ENCODE measurements at places on chromosomes 12 and 14.

- DNase-seq, result no peak
These were observed 62.7 kb upstream of the PELI2 start for GRCh38 chr14:56055511-56055910.

GRCh38 chr12:22257100-22257499, 77.4 kb downstream of the ST8SIA1 start:
- DNase-seq, result no peak

DNA sequence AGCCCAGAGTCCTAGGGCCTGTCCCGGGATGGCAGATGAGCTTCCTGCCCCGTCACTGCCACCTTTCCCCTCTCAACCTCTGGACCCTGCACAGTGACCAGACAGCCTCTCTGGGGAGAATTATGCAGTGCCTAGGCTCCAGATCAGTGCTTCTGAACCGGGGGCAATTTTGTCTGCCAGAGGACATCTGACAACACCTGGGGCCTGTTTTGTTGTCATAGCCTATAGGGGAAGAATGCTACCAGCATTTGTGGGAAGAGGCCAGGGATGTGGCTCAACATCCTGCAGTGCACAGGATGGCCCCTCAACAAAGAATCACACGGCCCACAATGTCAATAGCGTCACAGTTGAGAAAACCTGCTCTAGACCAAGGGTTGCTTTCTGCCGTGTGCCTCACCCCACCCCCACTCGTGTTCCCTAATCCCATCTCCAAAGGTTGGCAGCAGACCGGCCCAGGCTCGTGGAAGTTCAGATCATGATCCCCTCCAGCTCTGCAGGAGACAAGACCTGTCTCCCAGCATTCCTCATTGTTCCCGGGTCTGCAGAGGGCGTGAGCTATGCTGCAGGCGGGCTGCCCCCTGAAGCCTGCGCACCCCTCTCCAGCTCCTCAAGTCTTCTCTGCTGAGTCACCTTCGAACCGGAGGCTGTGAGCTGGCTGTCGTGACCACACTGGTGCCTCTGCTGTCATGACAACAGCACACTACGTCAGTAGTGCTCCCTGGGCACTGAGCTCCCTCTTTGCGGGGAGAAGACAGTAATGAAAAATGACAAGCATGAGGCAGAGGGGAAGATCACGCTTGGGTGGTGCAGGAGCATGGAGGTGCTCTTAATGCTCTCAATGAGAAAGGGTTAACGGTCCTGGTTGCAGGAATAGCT, 2.0 kb upstream of the GAPDH start:
- DNase-seq, result peak; percentile 62

- DNase-seq, result no peak
These were observed 590 bp upstream of the CEBPE start for GRCh38 chr14:23119363-23120327.

GRCh38 chr14:77556946-77557345, 58.3 kb upstream of the ISM2 start:
- DNase-seq, result no peak

- no peak for DNase-seq
These were observed 197.0 kb upstream of the AMIGO2 start for GRCh38 chr12:47276621-47277309.

DNA sequence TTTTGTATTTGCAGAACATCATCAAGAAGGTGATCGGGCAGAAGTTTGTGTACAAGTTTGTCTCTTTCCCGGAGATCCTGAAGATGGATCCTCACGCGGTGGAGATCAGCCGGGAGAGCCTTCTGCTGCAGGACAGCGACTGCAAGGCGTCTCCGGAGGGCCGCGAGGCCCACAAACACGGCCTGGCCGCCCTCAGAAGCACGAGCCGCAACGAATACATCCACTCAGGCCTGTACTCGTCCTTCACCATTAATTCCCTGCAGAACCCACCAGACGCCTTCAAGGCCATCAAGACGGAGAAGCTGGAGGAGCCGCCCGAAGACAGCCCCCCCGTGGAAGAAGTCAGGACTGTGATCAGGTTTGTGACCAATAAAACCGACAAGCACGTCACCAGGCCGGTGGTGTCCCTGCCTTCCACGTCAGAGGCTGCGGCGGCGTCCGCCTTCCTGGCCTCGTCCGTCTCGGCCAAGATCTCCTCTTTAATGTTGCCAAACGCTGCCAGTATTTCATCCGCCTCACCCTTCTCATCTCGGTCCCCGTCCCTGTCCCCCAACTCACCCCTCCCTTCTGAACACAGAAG, 52.8 kb downstream of the ELK3 start:
- DNase-seq, result no peak

- no peak for DNase-seq
These were observed 55.9 kb downstream of the TMCC3 start for GRCh38 chr12:94594443-94594825.

DNA sequence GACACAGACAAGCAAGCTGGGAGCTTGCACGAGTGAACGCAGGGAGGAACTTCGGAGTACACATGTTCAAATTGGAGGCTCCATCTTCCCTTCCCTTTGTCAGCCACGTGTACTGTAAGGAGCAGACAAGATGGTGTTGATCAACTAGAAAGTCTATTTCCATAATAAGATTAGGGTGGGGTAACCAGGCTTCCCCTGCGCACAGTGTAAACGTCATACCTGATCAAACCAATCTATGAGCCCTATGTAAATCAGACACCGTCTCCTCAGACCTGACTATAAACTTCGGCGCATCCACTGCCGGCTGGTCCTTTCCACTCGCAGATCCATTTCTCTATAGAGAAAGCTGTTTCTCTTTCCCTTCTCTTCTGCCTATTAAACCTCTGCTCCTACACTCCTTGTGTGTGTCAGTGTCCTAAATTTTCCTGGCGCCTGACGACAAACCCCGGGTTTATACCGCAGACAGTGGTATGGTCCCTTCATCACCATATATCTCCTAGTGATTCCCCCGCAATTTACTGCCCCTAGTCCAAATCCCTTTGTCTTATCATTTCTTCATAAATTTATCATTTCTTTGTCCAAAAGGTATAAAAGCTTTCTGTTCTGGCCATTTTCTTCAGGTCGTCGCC, 7.5 kb upstream of the ETFBKMT start:
- DNase-seq, result no peak

DNA sequence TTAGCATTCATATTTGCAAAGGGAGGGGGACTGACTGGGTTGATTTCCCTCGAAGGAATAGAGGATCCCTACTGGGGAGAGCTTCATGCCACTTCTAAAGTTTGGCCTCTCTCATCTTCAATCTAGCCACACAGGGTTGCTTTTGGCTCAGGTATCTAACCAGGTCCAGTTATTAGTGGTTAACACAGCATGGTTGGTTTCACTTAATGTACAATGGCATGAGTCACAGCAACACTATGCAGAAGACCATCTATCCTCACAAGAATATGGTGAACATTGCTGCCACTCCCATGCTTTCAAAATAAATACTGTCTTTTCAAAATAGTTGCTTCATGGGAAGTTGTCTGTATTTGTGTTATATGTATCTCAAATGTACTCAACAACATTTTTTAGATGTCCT, 6.6 kb upstream of the RAB3IP start:
- no peak for DNase-seq

- no peak for DNase-seq
These were observed 7.9 kb downstream of the MARK3 start for GRCh38 chr14:103393070-103393469.

DNA sequence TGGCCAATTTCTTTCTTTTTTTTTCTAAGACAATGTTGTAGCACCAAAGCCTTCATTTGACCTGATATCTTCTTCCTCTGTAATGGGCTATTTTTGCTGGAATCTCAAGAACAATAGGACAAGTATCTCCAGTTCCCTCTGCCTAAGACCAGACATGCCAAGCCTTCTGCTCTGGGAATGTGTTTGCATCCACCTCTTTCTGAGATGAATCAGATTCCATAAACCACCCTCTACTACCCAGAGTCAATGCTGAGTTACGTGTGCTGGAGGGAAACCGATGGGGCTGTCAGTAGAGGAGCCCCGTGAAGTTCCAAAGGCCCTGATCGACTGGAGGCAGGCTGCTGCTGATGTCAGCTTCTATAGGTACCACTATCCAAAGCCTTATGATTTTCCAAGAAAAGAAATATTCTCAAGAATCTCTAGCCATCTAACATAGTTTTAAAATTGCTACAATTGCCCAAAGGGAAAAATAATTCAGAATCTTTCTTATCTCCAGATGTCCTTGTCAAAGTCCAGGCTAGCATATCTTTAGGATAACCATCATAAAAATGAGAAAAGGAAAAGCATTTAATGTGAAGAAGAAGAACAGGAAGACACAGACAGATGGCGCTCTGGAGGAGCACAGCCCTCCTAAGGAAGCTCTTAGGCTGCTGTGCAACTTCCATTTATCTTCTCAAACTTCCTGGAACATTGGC, 101.9 kb downstream of the SLC8A3 start:
- DNase-seq, result no peak
